ENCODE measurements at places on chromosomes 3 and 15.

GRCh38 chr15:22933641-22934061 is 46.5 kb downstream of the CYFIP1 start:
- no peak for DNase-seq

DNA sequence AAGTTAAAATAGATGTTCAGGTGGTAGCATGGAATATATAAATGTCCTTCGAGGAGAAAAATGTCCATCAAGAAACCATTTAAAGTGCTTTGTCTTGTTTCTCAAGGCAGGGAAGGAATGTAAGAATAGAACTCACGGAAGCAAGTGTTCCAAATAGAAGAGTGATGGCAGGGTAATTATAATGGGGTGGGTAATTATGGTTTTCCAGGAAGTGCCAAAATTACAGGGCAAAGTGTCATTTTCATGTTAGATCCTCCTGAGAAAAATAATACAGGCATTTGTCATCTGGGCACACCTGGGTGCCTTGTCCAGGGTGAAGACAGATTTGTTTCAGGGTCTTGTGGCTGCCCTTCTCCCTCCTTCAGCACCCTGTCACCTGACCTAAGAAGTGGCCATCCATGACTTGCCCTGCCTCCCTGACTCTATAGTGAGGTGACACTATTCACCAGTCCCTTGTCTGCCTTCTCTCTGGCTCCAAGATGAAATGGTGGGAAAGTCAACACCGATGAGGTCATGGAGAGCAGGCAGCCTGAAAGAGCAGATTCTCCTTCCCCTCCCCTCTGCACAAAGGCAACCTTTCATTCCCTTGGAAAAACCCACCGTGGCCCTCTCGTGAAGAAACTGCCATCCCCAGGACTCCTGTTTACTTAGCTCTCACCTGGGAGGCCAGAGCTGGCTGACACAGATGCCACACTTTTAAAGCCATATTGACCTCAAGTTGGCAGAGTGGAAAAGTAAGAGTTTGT is 45.1 kb upstream of the AMOTL2 start:
- DNase-seq = no peak

- peak; percentile 42 for DNase-seq
Measured at GRCh38 chr3:121863801-121864200, 28.8 kb downstream of the EAF2 start.

DNA sequence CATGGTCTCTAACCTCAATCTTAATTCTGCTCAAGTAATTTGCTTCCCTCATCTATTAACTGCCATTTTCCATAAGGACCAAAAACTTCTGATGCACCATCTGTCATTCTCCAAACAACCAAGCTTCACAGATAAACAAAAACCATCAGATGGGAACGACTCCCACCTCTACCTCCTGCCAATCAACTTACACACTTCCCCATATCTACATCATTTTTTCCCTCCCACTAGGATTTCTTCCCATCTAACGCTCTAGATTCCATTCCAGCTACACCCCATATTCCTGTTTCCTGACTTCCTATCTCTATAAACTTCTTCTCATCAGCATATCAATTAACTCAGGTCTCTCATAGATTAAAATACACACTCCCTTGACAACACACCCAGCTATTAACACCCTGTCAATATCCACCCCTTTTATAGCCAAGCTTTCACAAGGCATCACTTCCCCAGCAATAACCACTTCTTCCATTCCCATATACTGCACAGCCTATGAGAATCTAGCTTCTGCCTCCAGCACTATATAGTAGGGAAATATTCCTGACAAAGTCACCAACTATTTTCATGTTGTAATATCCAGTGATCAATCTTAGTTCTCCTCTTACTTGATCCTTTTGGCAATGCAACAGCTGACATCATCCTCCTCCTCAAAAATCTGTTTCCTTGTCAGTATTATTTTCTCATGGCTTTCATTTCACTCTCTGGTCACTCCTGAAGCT is 39.2 kb downstream of the SNX4 start:
- peak; percentile 58 for DNase-seq

- peak; percentile 27 for DNase-seq
Measured at GRCh38 chr15:35289024-35289617, 204.0 kb upstream of the NANOGP8 start.

DNA sequence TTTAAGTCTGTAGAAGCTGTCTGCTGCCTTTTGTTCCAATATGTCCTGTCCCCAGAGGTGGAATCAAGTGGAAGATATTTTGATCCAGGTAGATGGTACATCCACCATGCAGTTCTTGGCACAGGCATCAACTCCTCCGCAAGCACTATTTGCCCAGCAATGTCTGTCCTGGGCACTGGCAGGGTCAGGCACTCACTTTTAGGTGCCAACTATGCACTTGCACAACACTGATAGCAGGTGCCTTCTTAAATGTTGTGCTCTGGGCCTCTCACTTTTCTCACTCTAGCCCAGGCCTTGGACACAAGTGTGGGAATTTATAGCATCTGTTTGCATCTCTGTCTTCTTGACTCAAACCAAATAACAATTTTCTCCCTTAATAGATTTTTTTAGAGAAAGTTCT is 140.5 kb upstream of the UBE2E2 start:
- no peak for DNase-seq

Measured in suppressor macrophage treated with lipopolysaccharide for 1 hour (primary cell).